Esophagus mucosa (tissue), 1 donor: ENCODE measurements at places on chromosomes 11 and 22.

GRCh38 chr22:36541831-36542411, 13.0 kb upstream of the EIF3D start:
- peak; percentile 88 for ATAC-seq

GRCh38 chr11:121671283-121672168, 218.8 kb upstream of the SORL1-AS1 start:
- ATAC-seq = no peak

DNA sequence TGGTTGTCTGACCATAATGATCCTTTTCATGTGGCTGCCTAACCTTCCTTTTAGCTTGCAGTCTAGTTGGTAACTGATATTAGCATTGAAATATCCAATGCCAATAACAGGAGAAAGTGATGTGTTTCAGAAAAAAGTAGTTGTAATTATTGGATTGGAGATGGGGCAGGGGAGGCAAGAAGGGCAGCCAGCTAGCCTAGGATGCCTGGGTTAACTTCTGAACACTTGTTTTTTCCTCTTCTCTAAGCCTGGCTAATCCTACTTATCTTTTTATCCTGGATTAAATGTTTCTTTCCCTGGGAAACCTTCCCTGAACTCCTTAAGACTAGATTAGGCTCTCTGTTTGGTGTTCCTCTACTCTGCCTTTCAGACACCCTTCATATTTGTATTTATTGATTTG, 380.2 kb downstream of the TMEM135 start:
- no peak for ATAC-seq

GRCh38 chr11:114256967-114257286, 39.3 kb upstream of the NNMT start:
- ATAC-seq = no peak

GRCh38 chr22:18968011-18968749, 32.1 kb upstream of the PRODH start:
- no peak for ATAC-seq

DNA sequence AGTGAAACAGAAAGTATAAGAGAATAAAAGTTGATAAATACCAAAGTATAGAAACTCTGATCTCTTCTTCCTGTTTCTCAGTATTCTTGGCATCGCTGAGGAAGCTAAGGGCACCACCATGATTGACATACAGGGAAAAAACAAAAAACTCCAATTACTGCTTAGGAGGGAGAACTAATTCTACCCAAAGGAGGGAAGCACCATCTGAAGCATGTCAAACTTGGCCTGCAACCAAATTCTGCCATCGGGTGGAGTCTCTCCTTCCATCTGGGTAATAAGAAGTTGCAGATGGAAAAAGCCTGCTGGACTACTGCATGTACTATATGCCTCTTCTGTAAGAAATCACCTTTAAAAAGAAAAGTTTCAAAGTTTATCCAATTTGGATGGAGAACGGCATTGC, 30.5 kb upstream of the PPP2R1B start:
- ATAC-seq = no peak

DNA sequence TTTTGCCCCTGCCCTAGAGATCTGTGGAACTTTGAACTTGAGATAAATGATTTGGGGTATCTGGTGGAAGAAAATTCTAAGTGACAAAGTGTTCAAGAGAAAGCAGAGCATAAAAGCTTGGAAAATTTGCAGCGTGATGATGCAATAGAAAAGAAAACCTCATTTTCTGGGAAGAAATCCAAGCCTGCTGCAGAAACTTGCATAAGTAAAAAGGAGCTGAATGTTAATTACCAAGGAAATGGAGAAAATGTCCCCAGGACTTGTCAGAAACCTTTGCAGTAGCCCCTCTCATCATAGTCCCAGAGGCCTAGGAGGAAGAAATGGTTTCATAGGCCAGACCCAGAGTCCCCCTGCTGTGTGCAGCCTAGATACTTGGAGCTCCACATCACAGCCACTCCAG, 686.9 kb downstream of the FAM181B start:
- ATAC-seq = no peak

DNA sequence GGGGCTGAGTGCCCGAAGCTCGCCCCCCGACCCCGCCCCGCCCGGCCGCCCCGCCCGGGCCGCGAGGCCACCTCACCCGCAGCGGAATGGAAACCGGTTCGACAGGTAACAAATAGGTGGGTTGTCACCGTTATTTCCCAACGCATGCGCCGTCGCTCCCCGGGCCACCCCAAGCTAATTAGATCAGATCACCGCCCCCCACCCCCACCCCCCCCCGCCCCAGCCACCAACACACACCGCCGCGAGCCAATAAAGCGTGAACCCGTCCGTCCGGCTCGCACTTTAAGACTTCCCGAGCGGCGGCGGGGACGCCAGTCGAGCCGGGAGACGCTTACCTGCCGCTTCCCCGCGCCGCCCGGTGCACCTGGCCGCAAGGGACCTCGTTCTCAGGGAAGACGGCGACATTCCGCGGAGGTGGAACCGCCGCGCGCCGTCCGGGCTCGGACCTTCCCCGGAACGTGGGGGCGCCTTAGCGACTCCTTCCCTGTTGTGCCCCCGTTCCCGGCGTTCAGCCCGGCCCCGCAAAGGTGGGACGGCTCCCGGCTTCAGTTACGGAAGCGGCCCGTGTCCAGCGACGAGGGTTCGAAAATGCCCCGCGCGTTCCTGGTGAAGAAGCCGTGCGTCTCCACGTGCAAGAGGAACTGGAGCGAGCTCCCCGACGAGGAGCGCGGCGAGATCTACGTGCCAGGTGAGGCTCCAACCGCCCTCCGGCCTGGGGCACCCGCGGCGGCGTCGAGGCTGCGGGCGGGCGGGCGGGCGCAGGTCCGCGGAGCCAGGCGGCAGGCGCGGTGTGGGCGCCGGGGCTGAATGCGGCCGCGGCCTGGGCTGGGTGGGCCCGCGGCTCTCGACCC, at the start of gene OVOL1:
OVOL1 (plus strand) TSS at position 278 of the 851 bp plus-strand sequence; CDS start at position 589, 311 bp downstream.
- peak; percentile 65 for ATAC-seq

- ATAC-seq = no peak
Observed at GRCh38 chr11:118109231-118109630, 22.5 kb upstream of the SMIM35 start.
